ENCODE measurements at places on chromosomes 3 and 15.

DNA sequence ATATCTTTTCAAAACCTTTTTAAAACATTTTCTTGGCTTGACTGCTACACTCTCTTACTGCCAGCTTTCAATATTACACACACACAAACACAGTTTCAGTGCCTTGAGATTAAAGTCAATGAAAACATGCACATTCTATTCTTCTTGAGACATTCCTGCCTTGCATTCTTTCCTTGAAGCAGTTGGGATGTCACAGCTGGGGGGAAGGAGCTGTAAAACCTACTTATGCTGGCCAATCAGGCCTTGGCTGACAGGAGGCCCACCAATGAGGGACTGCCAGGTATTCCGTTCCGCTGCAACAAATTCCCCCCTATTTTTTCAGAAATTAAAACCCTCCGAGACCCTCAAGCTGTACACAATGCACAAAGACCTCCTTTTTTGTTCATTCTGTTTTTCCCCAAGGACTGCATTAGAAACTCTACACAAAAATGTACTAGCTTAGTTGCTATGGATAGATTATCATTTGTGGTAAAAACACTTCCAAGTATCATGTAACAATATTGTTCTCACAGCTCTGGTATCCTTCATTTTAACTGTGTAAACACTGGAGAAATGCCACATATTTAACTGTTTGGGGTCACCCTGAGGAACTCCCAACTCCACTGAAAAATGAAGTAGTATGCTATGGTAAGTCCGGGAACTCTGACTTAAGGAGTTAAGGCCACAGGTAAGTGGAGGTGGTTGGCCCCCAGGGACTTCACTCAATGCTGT is 18.5 kb downstream of the FSTL1 start:
- DNase-seq, result no peak

DNA sequence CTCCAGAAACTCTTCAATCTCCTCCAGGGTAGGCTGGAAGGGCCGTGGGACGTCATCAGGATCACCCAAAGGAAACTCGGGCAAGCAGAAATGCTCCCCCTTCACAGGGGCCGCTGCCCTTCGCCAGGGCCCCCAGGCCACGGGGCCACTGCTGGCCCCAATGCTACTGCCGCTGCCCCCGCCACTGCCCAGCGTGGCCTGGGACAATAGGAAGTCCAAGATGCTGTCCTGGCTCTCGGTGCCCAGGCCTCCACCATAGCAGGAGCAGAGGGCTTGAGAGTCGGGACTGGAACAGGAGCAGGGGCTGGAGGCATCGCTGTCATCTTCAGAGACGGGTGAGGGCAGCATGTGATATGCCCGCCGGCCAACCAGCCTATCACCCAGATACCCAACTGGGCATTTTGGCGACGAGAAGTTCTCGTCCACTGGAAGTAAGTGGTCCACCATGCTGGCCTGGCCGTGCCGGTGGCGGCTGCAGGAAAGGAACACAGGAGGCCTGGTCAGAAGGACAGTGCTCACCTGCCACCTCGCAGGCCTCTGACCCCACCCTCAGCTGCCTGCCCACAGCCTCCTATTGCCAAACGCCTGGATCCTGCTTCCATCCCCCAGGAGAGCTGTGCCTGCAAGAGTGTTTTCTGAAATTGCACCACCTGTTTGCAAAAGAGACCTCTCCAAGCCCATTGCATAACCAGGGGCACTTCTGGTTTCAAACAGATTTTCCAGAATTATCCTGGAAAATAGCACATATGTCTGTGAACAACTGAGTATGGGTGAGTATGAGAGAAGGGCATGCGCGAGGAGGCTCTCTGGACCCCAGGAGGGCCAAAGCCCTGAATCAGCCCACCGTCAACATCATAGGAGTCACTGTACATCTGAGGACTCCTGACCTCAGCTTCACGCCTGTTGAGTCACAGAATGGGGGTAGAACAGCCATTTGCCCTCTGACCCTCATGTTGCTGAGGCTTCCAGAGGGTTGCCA is 4.4 kb downstream of the KLF15 start:
- DNase-seq, result no peak

- DNase-seq, result no peak
These were observed 125.3 kb upstream of the CHRNA7 start for GRCh38 chr15:31905054-31905453.

DNA sequence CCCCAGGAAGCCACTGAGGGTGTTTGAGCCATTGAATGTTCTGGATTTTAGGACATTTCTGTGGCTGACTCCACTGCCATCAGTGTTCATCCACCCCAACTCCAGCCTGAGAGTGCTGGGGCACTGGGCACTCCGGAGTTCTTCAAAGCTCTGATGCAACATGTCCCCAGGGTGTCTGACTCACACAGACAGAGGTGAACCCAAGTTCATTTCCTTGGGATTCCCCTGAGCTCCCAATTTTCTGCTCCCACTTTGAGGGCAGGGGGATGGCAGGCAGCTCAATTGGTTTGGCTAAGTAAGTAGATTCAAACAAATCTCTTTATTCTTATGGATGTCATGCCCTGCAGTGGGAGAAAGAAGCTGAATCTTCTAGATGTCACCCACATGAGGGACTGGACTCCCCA is 2.2 kb downstream of the STRA6 start:
- no peak for DNase-seq

GRCh38 chr3:86382556-86382955 is 608.4 kb downstream of the VGLL3 start:
- DNase-seq, result no peak

GRCh38 chr3:10445561-10446175 is 59.7 kb downstream of the ATP2B2 start:
- DNase-seq, result no peak

DNA sequence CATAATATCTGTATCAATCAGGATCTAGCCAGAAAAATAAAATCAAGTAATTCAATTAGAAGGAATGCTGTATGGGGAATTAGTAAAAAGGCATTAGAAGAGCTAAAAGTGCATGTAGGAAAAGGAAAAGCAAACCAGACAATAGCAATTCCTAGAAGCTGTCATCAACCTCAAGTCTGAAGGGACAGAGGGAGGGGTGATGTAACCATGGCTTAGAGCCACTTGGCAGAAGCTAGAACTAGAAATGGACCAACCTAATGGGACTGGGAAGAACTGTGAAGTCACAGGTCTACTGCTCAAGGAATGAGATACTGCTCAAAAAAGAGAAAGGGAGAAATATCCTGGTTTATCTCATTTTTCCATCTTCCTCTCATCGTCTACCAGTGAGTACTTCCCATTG is 590.7 kb upstream of the SGO1 start:
- DNase-seq, result no peak

DNA sequence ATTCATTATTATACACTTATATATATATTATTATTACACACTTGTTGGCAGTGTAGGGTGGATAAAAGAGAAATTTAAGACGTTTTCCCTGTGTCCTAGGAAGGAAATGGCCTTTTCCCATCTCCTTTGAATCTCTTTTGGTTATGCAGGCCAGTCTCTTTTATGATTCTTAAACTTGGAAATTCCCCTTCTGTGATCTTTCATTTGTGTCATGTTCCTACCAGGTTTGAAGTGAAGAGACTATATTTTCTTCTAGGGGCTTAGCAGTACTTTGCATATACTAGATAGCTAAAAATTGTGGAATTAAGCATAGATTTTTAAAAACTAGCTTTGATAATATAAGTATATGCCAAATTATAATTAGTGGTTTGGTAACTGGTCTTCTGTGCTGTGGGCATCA is 58.5 kb downstream of the BBX start:
- DNase-seq, result no peak

DNA sequence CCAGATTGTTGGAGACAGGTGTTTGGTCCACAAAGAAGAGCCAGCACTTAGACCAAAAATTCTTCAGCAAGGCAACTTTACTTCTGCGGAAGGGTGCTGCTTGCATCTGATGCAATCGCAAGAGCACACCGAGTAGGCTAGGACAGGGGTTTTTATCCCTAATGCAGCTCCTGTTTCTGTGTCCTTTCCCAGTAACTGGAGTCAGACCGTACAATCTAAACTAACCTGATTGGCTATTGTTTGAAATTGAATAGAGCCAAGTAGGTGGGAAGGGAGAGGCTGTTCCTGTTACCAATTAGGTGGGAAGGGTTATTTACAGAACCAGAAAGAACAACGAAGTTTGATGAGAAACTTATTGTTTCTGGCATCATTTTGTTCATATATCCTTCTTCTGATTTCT is 77.6 kb downstream of the CHCHD4 start:
- no peak for DNase-seq

- DNase-seq, result no peak
These were observed 42.9 kb upstream of the RPL32 start for GRCh38 chr3:12884186-12884680.

DNA sequence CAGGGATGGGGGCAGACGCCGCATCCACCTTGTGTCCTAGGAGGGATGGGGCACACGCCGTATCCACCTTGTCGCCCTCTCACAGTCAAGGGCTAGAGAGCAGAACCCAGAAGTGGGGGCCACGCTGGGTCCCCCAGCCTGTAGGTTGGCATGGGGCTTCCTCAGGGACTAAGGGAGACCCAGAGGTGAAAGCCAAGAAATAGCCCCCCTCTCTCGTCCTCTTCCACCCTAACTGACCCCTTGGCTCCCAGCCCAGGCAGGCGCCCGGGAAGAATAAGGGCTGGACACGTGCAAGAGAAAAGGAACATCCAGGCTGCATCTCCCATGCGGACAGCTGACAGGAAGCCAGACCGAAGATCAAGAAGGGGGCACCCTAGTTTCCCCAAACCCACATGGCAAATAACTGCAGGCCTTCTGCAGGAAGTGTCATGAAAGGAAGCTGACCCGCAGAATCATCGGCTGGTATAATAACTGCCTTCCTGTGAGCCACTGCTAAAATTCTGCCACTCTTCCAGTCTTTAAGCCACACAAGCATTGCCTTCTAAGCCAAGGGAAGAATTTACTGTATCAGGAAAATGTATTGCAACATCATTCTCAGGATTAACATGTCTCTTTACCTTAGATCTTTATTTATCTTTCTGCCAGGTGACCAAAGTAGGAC is 38.5 kb upstream of the TFRC start:
- peak; percentile 12 for DNase-seq

DNA sequence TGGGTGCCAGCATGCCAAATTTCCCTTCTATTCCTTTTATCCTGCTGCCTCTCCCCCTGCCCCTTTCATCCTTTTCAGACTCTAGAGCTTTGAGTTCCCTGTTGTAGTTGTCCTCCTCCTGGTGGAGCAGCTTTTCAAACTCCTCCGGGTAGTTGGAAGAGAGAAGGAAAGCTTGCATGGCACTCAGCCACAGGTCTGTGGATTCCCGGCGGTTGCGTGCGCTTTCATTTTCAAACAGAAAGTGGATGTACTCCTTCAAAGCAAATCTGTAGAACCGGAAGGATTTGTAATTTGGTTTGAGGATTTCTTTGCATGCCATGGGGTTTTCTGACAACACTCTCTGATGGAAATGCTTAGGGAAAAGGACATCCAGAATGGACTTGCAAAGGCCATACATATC is 68.1 kb upstream of the DCLK3 start:
- no peak for DNase-seq

GRCh38 chr3:156898296-156898880 is 72.2 kb downstream of the LEKR1 start:
- no peak for DNase-seq

- no peak for DNase-seq
These were observed 364.3 kb upstream of the ADAMTS9 start for GRCh38 chr3:65052101-65052500.

GRCh38 chr15:57345584-57345983 is 30.7 kb upstream of the CGNL1 start:
- no peak for DNase-seq

GRCh38 chr3:55709411-55710012 is 222.4 kb upstream of the WNT5A start:
- DNase-seq, result no peak

DNA sequence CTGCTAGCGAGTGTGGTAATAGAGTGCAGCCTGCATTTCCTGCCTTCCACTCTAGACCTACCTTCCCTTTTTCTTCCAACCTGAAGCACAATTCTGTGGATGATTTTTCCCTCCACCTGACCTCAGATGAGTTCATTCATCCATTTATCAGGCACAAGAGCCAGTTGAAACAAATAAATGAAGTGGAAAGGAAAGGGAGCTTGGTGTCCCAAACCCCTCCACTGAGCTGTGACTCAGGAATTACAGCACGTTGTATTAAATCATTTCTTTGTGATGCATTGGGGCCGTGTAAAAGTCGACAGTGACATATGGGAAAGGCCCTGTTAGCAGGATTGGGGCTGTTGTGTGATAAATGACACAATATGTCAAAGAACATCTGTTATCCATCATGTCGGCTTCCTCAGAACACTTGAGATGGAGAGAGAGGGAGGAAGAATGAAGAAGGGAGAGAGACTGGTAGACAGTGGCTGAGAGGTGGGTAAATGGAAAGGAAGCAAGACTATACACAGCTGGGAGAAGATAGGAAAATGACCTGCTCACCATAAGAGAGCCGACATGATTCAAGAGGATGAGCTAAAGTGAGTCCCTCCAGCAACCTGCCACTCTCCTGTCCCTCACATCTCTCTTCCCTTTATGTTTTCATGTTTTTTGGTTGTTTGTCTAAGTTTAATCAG is 366.0 kb downstream of the AGBL1 start:
- no peak for DNase-seq

DNA sequence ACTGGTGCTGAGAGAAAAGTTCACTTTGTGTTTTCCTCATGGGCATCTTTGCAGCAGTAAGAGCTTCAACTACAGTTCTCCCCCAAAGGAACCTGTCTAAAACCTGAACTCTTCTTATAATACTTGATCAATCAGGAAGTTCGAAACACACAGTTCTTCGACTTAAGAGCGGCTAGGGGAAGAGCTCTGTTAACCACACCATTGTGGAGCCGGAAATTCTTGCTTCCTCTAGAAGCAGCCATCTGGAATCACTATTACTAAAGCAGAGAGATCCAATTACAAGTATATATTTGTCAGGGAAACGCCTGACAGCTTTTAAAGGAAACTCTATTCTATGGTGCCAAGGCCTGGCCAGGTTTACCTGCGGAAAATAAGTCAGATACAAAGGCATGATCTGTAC is 337.3 kb upstream of the CBLB start:
- DNase-seq, result no peak

- no peak for DNase-seq
These were observed 84.9 kb upstream of the TBL1XR1 start for GRCh38 chr3:177282119-177282655.

DNA sequence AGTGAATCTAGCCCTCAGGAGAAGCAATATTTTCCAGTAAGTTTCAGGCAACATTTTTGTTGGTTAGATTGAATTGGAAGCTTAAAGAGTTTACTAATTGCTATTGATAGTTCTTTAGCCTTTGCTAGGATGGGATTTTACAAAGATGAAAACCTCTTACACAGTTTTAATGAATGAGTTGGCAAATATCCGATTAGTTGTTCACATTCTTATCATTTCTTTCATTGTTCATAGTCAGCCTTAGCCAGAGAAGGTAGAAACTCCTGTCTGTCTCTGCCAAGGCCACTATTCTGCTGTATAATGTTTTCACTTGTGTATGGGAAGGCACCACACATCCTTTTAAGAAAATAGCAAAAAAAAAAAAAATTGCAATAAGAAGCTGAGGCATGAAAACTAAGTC is 222.0 kb upstream of the MANF start:
- no peak for DNase-seq

DNA sequence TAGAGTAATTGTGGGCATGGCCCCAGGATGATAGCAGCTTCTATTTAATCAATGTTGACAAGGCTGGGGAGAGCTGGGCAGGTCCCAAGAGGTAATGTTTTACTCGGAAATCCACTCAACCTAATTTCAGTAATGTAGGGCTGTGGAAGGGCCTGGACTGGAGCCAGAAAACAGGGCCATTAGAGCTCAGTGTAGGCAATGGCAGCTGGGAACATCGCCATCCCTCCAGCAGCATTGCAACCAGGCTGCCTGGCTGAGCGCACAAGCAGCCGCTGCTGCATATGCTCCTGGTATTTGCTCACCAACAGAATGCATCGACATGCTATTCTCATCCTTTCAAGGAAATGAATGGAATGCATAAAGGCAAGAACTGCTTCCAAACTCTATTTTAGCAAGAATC is 90.0 kb downstream of the GAP43 start:
- DNase-seq, result no peak
